ENCODE measurements at places on chromosomes 3 and 15. TPM values are rescaled to one million over a fixed set of nuclear protein-coding genes. Genes with fewer than 3 reads are reported as not detected.

The IL16 gene
- 206 TPM for total RNA-seq

- DNase-seq: no peak
These were observed 475.0 kb downstream of the TUSC7 start for GRCh38 chr3:117184574-117184973.

GRCh38 chr3:184806567-184807271, 5.2 kb upstream of the VPS8 start:
- DNase-seq: no peak

DNA sequence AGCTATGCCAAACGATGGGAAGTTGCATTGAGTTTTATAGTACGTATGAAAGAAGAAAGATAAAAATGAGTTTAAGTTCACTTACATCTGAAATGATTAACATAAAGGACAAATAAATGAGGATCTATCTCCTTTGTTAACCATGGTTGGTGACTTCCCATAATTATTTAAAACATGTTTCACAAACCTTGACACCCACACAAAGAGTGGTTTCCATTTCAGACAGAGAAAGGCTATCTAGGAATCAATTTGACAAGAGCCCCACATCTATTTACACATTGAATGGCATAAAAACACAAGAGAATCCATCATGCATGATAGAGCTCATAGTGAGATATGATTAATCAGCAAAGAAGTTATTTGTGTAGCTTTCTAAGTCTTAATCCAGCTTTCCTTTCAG, 14.2 kb upstream of the MTMR10 start:
- DNase-seq: no peak

All from activated B cell treated with CpG ODN at 0.5 μM for 24 hours (primary cell).